Stimulated activated CD4-positive, alpha-beta T cell treated with anti-CD3 and anti-CD28 coated beads, TNF-alpha, amount 100 ng/mL, for 1 hour (primary cell): ENCODE measurements at places on chromosomes 6 and 20.

DNA sequence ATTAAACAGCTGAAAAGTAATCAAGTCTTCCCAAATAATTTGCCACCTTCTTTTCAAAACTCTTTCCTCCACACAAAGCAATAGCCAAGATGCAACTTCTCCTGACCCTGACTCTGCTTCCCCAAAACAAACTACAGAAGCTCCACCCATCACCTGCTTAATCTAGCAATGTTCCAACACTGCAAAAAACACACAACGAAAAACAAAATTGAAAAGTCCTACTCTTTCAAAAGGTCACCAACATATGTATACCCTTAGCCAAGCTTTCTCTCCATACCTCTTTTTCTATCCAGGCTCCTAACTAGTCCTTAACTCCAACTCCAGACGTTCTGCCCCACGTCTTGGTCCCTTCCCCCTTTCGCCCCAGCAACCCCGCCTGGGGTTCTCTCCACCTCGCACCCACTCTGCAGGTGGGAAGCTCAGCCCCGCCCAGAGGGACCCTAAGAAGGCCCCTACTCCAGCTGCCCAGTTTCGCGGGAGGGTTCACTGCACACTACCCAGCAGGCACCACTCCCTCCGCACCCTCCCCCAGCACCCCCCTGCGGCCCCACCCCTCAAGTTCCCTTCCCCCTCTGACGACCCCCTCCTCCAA, 717 bp downstream of the CSNK2A1 start:
- peak; percentile 19 for DNase-seq

- no peak for DNase-seq
Observed at GRCh38 chr20:10313701-10314100, 95.1 kb downstream of the SNAP25 start.

DNA sequence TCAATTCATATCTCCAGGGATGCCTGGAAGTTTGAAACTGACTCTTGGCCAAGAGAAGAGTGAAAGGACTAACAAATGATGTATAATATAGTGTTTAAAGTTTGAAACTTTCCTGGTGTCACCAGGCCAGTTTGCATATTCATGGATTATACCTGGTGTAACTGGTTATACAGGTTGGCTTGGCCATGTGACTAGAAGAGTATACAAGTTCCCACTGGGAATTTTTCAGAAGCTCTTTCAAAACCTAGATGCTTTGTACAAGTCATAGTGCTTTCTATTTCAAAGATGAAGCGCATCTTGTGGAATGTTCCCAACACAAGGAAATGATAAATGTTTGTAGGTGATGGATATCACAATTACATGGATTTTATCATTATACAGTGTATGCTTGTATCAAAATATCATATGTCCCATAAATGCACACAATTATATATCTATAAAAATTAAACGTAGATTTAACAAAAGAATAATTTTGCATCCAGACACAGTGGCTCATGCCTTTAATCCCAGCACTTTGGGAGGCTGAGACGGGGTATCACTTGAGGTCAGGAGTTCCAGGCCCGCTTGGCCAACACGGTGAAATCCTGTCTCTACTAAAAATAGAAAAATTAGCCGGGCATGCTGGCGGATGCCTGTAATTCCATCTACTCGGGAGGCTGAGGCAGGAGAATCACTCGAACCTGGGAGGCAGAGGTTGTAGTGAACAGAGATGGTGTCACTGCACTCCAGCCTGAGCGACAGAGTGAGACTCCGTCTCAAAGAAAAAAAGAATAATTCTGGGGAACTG, 1420.2 kb downstream of the GRIK2 start:
- no peak for DNase-seq

DNA sequence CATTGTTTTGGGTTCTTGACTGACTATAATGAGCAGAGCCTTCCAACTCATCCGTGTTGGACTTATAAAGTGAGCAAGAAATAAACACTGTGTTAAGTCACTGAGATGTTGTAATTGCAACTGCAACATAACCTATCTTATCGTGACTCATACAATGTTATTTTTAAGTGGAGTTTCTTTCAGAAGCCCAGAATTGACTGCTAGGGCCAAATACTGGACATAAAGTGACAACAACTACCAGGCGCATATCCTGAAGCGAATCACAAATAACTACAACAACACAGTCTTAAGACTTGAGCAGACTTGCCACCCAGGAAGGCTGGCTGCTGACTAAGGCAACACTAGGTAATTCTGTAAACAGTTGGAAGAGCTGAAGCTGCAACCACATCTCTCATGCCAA, 326.6 kb downstream of the COL12A1 start:
- no peak for DNase-seq

GRCh38 chr6:153074761-153075160, 56.3 kb downstream of the RGS17 start:
- no peak for DNase-seq
